Right ventricle myocardium inferior (tissue), 1 donor: ENCODE measurements at places on chromosomes 1 and 21.
A peak's percentile ranks its signal among the peaks of the same experiment; 100 is the strongest.

DNA sequence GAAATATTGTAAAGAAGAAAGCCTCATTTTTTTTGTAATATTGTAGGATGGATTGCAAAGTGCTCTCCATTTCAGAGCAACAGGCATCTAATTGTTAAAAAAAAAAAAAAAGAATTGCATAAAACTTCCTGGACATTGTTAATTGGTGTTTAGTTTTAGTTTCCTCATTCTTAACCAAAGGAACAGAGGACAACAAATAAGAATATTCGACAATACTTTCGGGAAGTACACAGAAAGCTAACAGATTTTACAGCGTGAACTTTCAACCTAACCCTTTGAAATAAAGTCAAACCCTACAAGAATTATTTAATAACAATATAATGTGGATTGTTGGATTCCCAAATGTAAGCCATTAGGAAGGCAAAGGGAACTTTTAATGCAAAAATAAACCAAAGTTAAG, 284.4 kb downstream of the KCNT2 start:
- DNase-seq: no peak

DNA sequence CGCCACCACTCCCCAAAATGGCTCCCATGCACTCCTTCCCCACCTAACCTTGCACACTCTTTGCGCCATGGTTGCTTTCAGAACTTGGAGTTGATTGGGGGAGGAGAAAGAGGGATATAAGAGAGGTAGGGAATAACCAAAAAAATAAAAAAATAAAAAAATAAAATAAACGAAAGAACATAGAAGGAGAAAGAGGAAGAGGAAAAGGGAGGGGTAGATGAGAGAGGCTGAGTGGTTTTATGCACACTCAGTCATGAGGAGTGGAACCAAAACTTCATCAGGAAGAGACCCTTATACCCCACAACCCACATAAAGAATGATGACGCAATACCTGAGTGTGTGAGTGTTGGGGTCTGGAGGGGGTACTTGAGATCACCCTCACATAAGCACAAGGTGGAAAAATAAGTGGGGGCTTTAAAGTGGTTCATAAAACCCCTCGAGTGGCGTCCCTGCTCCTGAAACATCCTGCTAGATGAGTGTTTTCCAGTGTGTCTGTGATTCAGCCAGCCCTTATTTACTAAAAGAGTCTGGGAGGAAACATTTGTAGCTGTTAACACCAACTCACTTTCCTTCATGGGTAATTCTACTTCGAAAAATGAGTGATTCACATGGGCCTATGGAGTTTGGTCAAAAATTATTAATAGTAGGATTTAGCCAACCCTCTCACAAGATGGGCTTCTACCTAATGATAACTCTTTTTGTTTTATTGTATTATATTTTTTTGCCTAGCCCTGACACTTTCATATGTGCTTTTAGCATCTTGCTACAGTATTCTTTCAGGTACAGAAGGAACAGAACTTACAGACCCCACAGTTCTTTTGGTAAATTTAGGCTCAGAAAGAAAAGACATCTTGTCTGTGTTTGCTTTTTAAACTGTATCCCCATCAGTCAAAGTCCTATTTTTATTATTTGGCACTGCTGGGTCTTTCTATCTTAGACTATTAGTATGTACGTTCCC, 5.2 kb downstream of the SLAMF1 start:
- no peak for DNase-seq

DNA sequence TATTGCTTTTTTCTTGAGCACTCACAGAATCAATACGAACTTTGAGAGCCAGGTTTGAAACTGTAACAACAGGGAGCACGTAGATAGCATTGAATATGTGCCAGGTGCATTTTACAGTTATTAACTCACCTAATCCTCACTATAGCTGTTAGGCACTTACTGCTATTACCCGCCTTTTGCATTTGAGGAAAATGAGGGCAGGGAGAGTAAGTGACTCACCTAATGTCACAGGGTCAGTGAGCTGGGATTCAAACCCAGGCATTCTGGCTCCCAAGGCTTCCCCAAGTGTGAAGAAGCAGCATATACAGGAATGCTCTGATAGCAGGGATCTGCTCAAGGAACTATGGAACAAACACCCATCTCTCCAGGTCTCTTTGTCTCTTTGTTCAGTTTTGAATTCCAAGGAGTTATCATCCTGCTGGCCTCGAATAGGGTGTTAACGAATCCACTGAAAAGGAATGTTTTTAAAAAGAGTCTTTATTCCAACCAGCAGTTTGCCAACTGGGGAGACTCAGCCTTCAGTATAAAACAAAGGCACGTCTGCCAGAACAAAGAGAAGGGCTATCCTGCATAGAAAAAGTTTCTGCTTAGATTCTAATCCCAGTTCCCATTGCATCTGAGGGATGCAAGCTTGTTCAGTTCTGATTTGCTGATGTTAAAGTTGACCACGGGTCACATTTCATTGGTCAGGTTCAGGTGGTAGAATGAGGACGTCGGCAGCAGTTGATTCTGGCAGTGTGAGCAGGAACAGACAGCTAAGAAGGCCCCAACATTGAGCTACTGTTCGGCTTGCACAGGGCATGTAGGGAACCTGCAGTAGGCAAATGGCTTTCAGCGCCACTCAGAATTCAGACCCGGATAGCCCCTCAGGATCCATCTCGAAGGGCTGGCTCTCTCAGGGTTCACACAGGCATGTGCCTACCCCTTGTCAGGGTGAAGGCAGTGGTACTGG, 22.1 kb downstream of the TRIM67 start:
- no peak for DNase-seq

- DNase-seq: peak; percentile 23
These were observed 33.3 kb upstream of the SUCO start for GRCh38 chr1:172499636-172500141.

DNA sequence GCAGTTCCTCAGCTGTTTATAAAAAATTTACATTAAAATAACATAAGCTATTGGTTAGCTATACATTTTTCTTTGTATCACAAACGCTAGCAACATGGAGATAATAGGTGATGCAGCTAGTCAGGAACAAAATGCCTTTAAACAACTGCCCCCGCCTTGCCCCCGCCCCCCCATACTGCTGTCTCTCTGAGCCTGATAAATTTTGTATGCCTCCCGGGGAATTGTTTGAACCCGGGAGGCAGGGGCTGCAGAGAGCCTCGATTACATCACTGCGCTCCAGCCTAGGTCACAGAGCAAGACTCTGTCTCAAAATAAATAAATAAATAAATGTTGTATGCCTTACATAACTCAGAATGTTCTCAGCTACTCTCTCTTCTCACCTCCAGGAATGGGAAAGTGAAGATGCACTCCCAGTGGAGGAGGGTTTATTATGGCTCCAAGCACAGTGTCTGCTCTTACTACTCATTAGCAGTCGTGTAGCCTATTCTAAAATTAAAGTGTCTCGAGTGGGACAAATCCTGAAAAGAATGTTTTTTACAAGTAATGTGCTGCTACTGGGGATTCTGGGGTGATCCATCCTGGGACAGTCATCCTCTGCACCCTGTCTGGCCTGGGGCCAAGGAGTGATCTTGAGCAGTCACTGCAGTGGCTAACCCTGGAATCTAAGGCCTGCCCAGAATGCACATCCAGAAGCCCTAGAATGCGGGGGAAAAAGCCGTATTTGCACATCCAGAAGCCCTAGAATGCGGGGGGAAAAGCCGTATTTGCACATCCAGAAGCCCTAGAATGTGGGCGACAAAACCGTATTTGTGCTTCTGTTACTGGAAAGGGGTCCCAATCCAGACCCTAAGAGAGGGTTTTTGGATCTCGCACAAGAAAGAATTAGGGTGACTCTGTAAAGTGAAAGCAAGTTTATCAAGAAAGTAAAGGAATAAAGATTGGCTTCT, 39.4 kb upstream of the ZNF496 start:
- DNase-seq: no peak

- no peak for DNase-seq
These were observed 35.6 kb downstream of the STUM start for GRCh38 chr1:226584164-226584563.

DNA sequence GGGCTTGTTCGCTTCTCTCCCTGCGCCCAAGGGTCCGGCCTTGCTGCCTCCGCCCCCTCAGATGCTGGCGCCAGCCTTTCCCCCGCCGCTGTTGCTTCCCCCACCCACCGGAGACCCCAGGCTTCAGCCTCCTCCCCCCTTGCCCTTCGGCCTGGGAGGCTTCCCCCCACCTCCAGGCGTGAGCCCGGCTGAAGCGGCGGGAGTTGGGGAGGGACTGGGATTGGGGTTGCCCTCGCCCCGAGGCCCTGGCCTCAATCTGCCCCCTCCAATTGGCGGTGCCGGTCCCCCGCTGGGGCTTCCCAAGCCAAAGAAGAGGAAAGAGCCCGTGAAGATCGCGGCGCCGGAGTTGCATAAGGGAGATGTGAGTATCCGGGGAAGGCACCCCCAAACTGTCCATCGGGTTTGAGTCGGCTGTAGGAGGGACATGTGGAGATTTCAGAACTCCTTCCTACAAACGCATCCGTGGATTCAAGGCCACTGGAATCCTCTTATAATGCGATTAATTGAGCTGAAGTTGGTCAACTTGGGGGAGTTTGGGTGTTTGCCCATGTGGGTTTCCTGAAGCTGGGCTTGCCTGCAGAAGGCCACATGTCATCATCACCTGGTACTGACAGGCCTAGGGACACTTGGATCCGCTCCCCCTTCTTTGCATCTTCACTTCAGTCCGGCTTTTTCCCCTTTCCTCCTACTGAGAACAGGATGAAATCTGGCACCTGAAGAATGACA, 707 bp downstream of the PRCC start:
- DNase-seq: no peak

DNA sequence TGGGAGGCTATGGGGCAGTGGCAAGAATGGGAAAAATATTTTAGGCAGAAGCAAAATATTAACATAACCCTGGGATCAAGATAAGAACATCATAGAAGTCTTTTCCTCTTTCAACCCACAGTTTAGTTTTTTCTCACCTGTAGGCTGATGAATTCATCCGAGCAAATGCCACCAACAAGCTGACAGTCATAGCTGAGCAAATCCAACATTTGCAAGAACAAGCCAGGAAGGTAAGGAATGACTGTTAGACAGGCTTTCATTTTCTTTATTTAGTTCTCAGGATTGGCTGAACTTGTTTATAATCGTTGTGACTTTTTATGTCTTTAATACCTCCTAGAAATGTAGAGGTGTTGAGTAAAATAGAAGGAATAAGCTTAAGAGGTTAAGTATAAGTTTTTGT, 6.4 kb downstream of the C1orf50 start:
- no peak for DNase-seq

- DNase-seq: peak; percentile 78
These were observed 29.1 kb downstream of the TEX35 start for GRCh38 chr1:178541829-178542553.

- DNase-seq: no peak
These were observed 208.5 kb upstream of the PROX1 start for GRCh38 chr1:213779228-213779627.

DNA sequence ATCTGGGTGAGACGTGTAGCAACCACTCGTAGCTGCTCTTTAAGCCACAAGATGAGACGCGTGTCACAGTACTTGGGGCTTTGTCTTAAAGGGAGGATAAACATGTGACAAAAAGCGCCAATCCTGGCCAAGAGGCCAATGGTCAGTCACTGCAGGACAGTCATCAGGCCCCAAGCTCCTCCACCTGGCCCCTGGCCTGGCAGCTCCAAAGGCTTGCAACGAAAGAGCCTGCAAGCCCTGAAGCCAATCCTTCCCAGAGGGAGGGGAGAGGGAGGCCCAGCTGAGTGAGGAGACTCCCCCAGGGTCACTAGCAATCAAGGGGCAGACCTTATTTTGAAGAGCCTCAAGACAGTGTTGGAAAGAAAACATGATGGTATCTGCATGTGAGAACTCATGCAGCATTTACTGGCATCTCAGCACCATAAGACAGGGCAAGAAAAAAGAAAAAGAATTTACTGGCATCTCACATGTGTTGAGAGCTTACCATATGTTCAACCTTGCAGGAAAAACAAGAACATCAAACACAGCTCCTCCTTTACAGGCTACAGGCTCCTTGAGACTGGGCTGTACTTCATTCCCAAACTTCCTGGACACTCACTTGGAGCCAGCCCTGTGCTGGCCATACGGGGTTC, 11.4 kb downstream of the GLIS1 start:
- DNase-seq: no peak

DNA sequence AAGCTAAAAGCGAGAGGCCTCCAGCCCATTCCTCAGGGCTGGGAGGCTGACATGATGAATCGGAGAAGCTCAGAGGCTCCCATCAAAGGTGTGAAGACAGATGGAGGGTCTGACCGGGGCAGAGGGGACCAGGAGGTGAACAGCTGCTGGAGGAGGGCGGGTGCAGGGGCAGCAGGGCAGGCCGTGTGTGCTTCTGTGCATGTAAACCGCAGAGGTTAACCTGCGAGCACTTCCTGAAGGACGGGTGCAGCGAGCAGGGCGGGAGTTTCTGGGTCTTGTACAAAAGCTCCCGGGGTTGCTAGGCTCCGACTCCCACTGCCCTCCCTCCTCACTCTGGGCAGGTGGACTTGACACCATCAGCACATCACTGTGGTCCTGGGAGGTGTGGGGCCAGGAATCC, 75.2 kb downstream of the PAX7 start:
- no peak for DNase-seq

GRCh38 chr1:86352086-86352485, 44.0 kb downstream of the ODF2L start:
- no peak for DNase-seq

DNA sequence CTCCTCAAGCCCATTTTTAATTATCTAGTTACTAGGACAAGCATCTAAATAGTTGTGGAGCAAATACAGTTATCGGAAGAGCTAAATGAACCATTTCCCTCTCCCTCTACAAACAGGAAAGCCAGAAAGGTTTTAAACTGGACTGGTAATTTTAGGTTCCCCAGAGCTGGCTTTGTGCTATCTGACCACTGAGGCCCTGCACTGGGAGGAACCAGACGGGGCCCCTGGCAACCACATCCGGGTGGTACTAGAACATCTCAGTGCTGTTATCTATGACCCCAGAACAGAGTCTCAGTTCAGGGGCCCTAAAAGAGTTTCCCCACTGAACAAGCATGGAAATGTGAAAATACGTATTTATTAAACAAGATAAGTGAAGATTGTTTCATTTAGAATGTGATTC, 7.7 kb upstream of the RSPH1 start:
- no peak for DNase-seq

GRCh38 chr1:7266561-7266960, 481.3 kb downstream of the CAMTA1 start:
- no peak for DNase-seq

- no peak for DNase-seq
These were observed 5.7 kb downstream of the THEMIS2 start for GRCh38 chr1:27878039-27878438.

GRCh38 chr1:119935373-119935772, 39.1 kb upstream of the ADAM30 start:
- DNase-seq: no peak

GRCh38 chr1:54927472-54928240, 40.7 kb upstream of the DHCR24 start:
- DNase-seq: no peak

GRCh38 chr1:32466761-32467160, 1.9 kb downstream of the ZBTB8B start:
- DNase-seq: no peak

DNA sequence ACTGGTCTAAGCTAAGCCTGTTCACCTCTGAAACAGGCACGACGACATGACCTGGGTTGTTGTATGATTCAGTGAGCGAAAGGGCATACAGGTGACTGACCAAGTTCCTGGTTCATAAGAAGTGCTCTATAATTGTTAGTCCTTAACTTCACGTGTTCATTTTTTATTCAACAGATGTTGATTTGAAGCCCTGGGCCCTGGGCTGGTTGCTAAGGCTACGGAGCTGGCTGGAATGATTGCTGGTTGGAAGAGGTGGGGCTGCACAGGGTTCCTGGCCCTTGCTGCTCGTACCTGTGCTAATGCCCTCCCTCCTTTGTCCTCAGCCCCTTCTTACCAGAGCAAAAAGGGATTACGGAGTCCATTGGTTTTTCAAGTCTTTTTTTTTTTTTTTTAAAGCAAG, 111.3 kb upstream of the CSF3R start:
- no peak for DNase-seq
